ENCODE measurements at places on chromosomes 7 and 10. TPM values are rescaled to one million over a fixed set of nuclear protein-coding genes. Genes with fewer than 3 reads are reported as not detected.

GRCh38 chr7:156496865-156497264, 143.7 kb upstream of the RNF32 start:
- no peak for DNase-seq

GRCh38 chr10:103645141-103646054, 151.9 kb downstream of the NEURL1 start:
- no peak for DNase-seq

- peak; percentile 85 for DNase-seq
Measured at GRCh38 chr7:22561321-22561811, 61.4 kb upstream of the STEAP1B start.

GRCh38 chr7:80082213-80082612, 52.4 kb upstream of the GNAI1 start:
- DNase-seq = no peak

DNA sequence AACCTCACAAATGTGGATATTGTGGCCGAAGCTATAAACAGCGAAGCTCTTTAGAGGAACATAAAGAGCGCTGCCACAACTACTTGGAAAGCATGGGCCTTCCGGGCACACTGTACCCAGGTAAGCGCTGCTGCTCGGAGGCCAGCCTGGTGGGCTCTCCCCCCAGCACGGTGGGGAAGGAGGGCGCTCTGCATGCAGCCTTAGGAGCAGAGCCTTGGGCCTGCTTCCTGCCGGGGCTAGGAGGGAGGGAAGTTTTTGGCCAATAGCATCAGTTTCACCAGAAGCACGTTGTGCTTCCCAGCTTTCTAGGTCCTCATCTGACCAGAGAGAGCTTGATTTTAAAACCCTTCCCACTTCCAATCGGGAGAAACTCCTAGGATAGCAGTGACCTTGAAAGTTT, 62.8 kb downstream of the FIGNL1 start:
- no peak for DNase-seq

- DNase-seq = no peak
Measured at GRCh38 chr7:104984585-104985258, 29.3 kb upstream of the KMT2E start.

- no peak for DNase-seq
Measured at GRCh38 chr10:109889867-109890266, 33.4 kb downstream of the XPNPEP1 start.

GRCh38 chr7:148014541-148014940, 576.0 kb upstream of the C7orf33 start:
- DNase-seq = no peak

DNA sequence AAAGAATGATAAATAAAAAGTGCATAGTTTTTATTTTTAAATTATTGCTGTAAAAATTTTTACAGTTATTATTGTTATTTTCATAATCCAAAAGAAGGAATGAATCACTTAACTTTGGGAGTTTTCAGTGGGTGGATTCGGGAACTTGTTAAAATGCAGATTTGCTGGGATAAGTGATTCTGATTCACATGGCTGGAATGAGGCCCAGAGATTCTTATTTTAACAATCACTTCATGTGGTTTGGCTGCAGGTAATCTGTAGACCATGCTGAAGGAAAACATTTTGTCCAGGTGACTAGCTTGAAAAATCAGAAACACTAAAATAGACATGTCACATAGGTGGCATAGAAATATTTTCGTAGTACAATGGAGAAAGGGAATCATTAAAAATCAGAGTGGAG, 13.9 kb downstream of the CROT start:
- DNase-seq = no peak

Gene ADRA2A
- 11.4 TPM for total RNA-seq

Gene CPA1
- 4.1 TPM for total RNA-seq
